ENCODE measurements at places on chromosomes 4 and X.

GRCh38 chr4:168667376-168667775, 170.5 kb downstream of the PALLD start:
- DNase-seq: no peak

GRCh38 chr4:81194286-81194685, 20.7 kb downstream of the PRKG2 start:
- no peak for DNase-seq

DNA sequence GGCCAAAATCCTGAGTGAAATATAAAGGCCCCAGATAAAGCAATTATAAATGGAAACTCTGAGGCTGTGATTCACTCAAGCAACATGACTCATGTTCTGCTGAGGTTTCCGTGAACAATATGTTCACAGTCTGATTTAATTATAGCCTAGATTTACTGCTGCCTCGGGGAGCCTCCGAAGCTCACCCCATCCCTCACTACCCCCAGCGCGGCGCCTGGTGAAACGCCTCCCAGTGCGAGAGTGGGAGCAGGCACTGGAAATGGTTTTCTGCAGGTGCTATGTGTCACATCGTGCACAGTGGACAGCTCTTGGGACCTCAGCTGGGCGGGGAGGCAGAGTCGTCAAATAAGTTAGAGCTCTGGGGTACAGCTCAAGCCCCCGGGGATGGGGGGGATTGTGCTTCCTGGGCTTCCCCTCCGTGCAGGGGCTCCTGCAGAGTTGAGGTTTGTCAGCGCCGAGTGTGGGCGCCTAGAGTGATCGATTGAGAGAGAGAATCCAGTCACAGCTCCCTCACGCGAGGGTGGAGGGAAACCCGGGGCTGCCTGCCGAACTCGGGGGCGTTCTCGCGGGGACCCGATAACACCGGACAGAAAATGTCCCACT, 110.6 kb downstream of the PHKA2 start:
- DNase-seq: no peak

- DNase-seq: no peak
Measured at GRCh38 chr4:217891-218290, 87.4 kb downstream of the ZNF732 start.

DNA sequence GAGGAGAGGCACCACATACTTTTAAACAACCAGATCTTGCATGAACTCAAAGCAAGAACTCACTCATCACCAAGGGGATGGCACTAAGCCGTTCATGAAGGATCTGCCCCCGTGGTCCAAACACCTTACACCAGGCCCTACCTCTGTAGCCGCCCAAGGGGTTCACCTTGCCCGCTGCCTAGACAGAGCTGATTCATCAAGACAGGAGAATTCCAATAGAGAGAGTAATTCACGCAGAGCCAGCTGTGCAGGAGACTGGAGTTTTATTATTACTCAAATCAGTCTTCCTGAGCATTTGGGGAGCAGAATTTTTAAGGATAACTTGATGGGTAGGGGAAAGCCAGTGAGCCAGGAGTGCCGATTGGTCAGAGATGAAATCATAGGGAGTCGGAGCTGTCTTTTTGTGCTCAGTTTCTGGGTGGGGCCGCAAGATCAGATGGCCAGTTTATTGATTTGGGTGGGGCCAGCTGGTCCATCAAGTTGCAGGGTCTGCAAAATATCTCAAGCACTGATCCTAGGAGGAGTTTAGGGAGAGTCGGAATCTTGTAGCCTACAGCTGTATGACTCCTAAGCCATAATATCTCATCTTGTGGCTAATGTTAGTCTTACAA, 364.7 kb downstream of the PCDH7 start:
- DNase-seq: no peak

- no peak for DNase-seq
Measured at GRCh38 chr4:48102303-48102702, 31.7 kb downstream of the TXK start.

DNA sequence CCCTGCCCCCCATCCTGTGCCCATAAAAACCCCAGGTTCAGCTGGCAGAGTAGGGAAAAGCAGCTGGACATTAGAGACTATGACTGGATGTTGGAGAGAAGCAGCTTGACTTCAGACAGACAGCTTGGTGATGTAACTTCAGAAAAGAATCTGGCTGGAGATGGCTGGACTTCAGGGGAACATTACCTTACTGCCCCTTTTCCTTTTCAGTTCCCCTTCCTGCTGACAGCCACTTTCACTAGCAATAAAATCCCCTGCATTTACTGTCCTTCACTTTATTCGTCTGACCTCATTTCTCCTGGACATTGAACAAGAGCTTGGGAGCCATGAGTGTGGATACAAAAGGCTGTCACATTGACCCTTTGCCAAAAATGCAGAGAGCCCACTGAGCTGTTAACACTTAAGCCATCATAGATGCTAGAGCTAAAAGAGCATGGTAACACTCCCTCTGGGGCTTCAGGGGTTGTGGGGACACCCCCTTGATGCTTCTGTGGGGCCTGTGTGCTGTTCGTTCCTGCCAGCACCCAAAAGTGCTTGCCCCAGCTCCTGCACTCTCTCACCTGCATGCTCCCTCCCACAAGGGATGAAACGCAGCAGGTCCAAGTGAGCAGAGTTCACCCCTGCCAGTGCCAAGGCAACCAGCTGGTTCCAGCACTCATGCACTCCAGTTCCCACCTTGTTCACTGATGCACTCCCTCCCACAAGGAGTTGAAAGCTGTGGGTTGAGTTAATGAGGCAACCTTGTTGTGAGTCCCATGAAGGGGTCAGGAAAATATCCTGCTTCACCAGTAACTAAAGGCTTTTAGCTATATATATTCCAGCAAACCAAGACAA, 263.8 kb upstream of the NDST3 start:
- DNase-seq: no peak

DNA sequence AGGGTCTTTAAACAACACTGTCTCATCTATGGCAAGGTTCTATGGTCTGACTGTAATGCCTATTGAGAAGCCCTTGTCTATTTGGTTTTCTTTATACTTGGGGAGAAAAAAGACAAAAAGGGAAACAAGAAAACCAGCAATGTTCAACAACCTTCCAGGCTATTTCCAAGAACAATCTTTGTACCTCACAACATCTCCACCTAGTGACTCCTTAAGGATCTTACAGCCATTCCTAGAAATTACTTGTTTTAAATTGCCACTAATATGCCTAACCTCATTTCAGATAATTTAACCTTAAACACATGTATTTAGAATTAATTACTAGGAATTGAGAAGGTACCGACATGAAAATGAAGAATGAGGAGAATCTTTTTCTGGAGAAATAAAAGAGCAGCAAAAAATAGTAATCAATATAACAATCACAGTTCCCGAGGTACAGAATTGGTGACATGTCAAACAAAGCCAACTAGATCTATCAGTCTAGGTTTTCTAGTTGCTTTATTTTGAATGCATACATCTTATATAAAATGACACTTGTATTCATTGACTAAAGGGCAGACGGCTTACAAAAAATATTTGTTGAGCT, 1.6 kb upstream of the RBM46 start:
- DNase-seq: no peak

DNA sequence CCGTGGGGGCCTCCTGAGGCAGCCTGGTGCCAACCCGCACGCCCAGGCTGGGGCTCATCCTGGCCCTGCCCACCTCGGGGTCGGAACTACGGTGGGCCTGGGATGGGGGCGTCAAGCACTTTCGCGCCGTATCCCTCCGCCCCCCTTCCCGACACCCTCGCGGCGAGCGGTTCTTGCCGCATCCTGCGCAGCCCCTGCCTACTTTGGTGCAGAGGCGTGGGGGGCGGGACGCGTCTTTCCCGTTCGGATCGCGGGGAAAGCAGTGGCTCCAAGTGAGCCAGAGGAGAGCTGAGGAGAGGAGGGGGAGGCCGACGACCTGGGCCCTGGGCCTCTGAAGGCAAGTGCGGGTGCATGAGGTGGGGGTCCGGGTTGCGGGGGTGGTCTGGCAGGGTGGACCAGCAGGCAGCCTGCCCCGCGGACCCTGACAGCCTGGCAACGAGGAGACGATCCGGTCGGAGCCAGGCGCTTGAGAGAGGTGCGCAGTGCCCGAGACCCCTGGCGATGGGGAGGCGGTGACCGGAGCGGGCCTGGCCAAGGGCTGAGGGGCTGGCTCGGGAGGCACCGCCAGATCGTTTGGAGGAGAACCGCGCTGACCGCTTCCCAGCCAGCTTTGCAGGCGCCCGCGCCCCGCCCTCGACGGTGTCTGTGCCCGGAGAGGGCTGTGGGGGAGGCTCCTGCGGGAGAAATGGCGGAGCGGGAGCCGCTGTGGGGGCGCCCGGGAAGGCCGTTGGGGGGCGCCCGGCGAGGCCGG, at the start of gene GPRASP2:
Gene GPRASP2 (plus strand): TSS at position 233 of the 751 bp plus-strand sequence. CDS start 2,422 bp downstream, outside the sequence.
- DNase-seq: no peak

- DNase-seq: no peak
Measured at GRCh38 chrX:15214588-15214987, 55.3 kb downstream of the ASB9 start.

- no peak for DNase-seq
Measured at GRCh38 chrX:13396924-13397323, 77.1 kb upstream of the ATXN3L start.

- DNase-seq: no peak
Measured at GRCh38 chr4:24245491-24245820, 338.9 kb downstream of the DHX15 start.
